ENCODE measurements at places on chromosomes 12 and 14.

GRCh38 chr14:69081271-69081670 lies 71.6 kb downstream of the DCAF5 start:
- DNase-seq, result no peak

DNA sequence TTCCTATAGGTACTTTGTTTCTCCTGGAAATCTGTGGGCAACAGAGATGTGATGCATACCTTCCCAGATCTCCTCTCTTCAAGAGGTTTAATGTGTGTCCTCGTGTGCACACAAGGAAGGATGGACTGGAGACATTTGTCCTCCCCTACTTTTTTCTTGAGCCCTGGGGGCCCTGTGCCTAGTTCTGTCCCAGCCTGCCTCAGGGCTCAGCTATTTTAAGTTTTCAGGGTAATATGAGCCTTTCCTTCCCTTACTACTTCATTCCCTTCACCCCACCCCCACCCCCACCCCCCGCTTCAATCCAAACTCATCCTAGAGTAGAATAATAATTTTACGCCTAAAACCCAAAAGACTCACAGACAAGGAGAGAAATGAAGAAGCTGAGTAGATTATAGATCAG lies 446 bp downstream of the STAC3 start:
- DNase-seq, result no peak

- DNase-seq, result no peak
These were observed 58.9 kb upstream of the ANKS1B start for GRCh38 chr12:100043631-100044030.

GRCh38 chr12:107586256-107586970 lies 99.2 kb upstream of the PWP1 start:
- DNase-seq, result no peak

GRCh38 chr14:104503691-104504090 lies 75.9 kb upstream of the C14orf180 start:
- no peak for DNase-seq

- DNase-seq, result no peak
These were observed 36.7 kb downstream of the TBC1D15 start for GRCh38 chr12:71876137-71876799.

GRCh38 chr12:27252934-27253333 lies 8.8 kb downstream of the STK38L start:
- DNase-seq, result no peak

- no peak for DNase-seq
These were observed 12.2 kb downstream of the CCDC175 start for GRCh38 chr14:59564366-59564765.

GRCh38 chr12:113874999-113875561 lies 91.0 kb downstream of the RBM19 start:
- DNase-seq, result no peak

- no peak for DNase-seq
These were observed 187.5 kb upstream of the EEA1 start for GRCh38 chr12:93116632-93117031.

- no peak for DNase-seq
These were observed 111.0 kb upstream of the MAX start for GRCh38 chr14:65213316-65213715.

DNA sequence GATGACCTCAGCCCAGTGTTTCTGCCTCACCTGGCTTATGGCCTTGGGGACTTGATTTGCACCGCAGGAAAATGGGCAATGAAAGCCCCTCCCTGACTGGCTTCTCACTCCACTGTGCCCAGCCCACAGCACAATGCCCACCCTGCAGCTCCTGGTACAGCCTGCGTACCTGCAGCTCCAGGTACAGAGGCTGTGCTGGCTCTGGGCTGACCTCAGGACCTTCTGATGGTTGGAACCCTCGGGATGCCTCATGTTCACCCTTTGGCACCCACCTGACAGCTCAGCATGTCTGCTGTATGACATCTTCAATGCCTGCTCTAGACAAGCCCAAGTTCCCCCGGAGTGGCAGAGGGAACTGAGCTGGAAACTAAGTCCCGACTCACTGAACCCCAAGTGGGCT lies 87.1 kb downstream of the ALG10 start:
- DNase-seq, result no peak

DNA sequence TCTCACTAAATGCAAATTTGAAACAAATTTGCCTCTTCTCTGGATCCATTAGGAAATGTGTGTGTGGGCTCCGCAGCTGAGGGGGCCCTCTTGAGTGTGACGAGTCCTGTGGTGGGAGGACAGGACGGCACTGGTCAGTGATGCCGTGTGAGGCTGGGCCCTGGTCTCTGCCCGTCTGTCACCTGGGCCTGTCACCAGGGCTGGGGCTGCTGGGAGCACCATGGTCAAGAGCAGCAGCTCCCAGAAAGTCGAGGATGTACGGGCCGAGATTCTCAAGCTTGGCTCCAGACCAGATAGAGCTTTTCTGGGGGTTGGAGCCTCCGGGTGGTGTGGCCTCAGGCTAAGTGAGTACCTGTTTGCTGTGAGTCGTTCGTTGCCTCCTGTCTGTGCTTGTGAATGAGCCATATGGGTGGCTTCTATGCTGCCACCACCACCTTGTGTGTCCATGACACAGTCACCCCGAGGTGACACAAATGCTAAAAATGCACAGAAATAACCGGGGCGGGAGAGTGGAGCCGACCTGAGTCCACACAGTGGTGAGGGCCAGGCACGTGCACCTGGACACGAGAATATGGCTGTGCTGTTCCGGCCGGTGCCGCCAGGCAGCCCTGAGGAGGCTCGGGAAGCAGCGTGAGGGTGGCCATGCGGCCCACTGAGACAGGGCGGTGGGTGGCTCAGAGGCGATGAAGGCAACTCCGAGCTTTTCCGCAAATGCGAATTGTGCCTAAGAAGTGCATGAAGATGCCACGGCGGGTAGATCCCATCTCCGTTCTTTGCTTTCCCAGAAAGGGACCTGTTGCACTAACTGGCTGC lies 8.7 kb downstream of the PGAM5 start:
- no peak for DNase-seq

DNA sequence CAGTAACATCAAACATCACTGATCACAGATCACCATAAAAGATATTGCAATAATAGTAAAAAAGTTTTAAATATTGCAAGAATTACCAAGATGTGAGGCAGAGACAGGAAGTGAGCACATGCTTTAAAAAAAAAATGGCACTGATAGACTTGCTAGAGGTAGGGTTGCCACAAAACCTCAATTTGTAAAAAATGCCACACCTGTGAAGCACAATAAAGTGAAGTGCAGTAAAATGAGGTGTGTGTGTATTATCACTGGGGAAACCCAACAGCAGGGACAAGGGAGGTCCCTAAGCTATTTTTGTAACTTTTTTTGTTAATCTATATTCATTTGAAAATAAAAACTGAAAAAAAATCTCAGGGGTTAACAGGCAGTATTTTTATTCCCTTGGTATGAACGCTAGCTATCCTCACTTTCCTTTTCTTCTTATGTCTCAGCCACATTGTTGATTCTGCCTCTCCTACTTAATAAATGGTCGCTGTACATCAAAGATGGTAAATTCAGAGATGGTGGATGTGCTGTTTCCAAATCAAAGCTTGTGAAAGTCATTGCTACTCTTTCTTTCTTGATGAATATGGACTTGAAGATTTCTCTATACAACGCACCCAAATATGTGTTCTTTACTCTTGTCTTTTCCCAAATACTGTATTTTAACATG lies 14.0 kb upstream of the KLRD1 start:
- DNase-seq, result no peak

GRCh38 chr12:107296681-107297089 lies 203.3 kb upstream of the CRY1 start:
- DNase-seq, result no peak

GRCh38 chr14:95269493-95269892 lies 50.2 kb downstream of the CLMN start:
- DNase-seq, result no peak

- DNase-seq, result no peak
These were observed 187.7 kb downstream of the SSPN start for GRCh38 chr12:26383041-26383440.

GRCh38 chr12:7434670-7435069 lies 9.3 kb downstream of the CD163L1 start:
- no peak for DNase-seq

GRCh38 chr12:3117591-3118015 lies 40.4 kb downstream of the TSPAN9 start:
- no peak for DNase-seq

GRCh38 chr12:111584959-111585358 lies 14.2 kb downstream of the ATXN2 start:
- no peak for DNase-seq

- DNase-seq, result peak; percentile 90
These were observed 45.5 kb upstream of the FAR2 start for GRCh38 chr12:29103539-29103974.

DNA sequence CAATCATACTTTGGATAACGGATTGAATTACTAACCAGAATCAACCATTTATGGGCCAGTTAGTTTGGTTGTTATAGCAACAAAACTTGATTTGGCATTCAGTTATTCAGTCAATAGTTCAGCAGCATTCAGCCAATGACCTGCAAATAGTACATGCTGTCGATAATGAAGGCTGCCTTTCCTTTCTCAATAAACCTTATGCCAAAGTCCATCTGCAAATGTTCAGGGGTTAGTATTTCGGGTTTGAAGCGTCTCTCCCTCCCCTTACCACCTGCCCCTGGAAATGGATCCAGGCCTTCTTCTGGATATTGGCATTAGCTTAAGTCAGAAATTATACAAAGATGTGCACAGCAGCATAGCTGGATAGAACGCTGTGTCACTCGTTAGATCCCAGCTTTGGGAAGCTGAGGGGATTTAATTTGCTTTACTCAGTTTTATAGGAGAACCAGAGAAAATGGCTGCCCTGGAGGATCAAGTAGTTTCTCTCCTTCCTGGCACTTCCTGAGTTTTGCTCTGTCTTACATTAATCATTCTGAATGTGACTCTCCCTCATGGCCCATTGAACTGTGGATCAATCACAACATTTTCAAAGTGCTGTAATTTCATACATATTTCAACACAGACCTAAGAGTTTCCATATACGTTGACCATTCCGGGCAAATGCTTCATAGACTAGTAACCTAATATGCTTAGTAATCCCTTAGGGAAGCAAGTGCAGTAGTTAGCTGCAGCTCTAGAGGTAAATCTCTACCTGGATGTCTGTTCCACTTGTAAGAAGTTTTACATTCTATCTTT lies 46.7 kb upstream of the PTPRR start:
- DNase-seq, result no peak

- no peak for DNase-seq
These were observed 35.0 kb upstream of the CFAP54 start for GRCh38 chr12:96454396-96454795.

- DNase-seq, result no peak
These were observed 80.4 kb downstream of the RASSF9 start for GRCh38 chr12:85755760-85756159.

- DNase-seq, result no peak
These were observed 269.8 kb upstream of the PWP1 start for GRCh38 chr12:107415834-107416233.

GRCh38 chr12:119178544-119179334 lies at the start of gene HSPB8:
Gene HSPB8 (plus strand): TSS chr12:119178931. CDS start chr12:119179313, 382 bp downstream.
- no peak for DNase-seq

DNA sequence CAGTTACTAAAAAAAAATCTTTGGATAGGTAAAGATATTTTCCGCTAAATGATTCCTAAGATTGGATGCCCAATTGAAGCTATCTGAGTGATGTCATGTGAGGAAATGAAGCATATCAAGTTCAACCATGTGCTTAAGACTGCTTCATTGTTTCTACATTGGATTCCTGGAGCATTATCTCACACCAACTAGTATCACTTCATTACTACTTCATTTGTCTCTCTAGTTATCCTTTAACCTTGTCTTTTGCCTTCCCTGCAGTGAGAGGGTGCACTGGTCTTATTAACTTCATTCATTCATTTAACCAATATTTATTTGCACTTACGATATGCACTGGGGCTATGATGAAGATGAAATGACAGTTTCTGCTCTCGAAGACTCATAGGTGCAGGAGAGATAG lies 198.1 kb downstream of the SLC38A4 start:
- DNase-seq, result no peak

GRCh38 chr12:86230516-86231146 lies 25.6 kb downstream of the MGAT4C start:
- no peak for DNase-seq

- DNase-seq, result no peak
These were observed 1.5 kb upstream of the RASAL1 start for GRCh38 chr12:113136990-113137511.

- DNase-seq, result peak; percentile 80
These were observed 334.4 kb upstream of the ATP2B1 start for GRCh38 chr12:90042920-90043641.

- peak; percentile 2 for DNase-seq
These were observed 310.0 kb upstream of the DDHD1 start for GRCh38 chr14:53462931-53463778.

GRCh38 chr12:17076811-17077210 lies 470.8 kb upstream of the LMO3 start:
- DNase-seq, result no peak

GRCh38 chr14:50402965-50403364 lies 6.3 kb upstream of the CDKL1 start:
- no peak for DNase-seq

DNA sequence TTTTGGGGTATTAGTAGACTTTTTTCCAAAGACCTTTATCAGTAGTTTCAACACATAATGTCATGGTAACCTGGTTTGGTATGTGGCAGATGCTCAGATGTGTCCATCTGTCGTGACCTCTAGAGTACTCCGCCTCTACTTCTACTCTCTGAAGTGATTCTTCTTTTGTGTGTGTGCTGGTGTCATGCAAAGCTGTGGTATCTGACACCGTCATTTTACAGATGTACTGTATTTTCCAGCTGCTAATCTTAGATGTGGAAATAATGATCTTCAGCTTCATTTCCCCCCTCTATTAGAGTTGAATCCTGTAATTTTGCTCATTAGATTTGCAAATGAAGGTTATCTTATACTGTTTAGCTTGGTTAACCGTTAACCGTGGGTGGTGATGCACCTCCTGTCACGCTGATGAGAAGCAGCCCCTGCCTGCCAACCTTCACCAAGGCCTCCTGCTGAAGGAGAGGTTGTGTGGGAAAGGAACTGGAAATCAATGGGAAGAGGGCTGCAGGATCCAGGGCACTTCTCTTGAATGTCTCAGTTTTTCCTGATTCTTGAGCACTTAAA lies 222.4 kb upstream of the AMIGO2 start:
- no peak for DNase-seq

GRCh38 chr12:65010437-65010836 lies 110.7 kb downstream of the WIF1 start:
- no peak for DNase-seq

DNA sequence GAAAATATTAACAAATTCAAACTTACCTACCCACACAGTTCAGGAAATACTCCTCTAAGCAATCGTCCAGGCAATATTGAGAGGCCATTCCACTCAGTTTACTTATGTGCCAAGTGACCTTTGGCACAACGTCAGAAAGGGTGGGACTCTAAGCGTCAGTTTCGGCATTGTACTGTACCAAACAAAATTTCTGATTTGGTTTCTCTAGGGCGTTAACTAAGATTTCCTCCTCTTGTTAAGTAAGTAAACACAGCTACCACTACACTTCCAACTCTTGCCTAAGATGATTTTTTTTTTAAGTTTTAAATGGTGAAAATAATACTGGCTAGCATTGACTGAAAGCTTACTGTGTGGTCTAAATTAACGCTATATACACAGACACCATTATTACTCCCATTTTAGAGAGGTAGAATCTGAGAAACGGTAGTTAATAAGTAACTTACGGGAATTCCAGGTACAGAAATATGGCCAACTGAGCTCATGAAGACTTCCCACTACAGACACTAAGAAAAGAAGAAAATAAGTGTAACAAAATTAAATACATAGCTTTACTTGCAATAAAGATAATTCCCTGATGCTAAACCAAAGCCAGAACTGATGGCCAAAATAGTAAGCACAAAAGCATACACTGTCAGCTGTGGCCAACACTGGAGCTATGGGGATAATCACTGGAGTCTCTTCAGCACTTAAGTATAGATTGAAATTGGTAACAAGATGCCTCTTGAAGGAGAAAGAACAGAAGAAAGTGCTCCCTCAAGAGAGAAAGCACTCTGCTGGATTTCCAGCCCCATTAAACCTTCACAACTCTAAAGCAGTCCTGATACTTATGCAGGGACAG lies 76.1 kb downstream of the EPS8 start:
- DNase-seq, result no peak
